ENCODE measurements at places on chromosomes 16 and 17.

DNA sequence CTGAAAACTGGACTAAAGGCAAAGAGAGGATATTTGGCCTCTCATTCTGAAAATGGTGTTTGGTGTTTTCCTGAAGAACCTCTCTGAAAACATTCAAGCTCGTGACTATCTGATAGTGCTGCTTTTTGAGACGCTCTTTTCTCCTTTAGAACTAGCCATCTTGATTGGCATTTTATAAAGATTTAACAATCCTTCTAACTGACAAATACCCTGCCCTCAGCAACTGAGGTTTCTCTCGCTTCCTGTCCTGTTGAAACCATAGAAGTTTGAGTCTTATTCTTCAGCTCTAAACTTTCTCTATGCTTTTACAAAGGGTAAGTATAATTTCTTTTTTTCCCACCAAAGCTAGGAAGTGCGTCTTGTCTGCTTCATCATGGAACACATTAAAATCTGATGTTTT is 13.3 kb downstream of the CNEP1R1 start:
- DNase-seq = no peak

GRCh38 chr17:35065880-35066279 is 2.4 kb upstream of the RFFL start:
- DNase-seq = no peak

DNA sequence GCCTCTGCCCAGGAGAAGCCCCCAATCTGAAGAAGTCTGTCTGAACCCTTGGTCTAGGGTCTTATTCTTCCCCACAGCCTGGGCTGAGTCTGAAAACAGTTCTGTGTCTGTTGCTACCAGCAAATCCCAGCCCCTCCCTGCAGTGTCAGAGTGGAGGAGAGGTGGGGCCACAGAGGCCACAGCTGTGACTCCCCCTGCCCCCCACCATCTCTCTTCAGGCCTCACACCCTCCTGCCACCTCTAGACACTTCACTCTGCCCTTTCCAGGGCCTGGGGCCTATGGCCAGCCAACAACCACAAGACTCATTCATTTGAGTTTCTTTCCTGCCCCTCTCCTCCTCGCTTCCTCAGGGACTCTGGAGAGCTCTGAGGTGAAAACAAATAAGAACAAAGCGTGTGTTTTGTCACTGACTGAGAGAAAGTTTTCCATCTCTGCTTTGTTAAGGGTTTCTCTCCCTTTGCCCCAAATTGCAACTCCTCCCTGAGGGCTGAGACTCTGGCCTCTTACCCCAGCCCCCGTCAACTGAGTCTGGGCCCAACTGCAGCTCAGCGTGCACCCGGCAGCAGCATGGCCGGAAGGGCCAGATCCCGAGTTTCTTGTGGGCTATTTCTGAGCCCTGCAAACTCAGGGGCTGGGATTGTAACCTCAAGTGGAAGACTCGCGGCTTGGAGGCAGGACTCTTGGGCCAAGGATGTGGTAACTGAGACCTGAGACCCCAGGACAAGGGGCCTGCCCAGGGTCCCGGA is 13.2 kb downstream of the C17orf50 start:
- DNase-seq = no peak

DNA sequence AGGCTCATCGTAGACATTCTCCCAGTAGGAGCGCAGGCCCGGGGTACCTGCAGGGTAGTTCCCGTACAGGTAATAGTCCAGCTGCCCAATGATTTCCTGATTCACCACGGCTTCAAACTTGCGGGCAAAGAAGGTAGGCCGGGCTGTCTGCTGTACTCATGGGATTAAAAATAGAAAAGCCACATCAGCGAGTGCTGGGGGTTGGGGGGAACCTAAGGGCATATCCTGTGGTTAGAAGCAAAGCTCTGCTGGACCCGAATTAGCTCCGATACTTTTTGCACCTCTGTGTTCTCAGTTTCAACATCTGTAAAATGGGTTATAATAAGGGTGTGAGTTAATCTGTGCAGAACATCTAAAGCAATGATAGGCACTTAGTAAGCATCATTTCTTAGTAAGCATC is 336.2 kb downstream of the XYLT1 start:
- no peak for DNase-seq
